ENCODE measurements at places on chromosomes 11 and 22.
A peak's percentile ranks its signal among the peaks of the same experiment; 100 is the strongest.

DNA sequence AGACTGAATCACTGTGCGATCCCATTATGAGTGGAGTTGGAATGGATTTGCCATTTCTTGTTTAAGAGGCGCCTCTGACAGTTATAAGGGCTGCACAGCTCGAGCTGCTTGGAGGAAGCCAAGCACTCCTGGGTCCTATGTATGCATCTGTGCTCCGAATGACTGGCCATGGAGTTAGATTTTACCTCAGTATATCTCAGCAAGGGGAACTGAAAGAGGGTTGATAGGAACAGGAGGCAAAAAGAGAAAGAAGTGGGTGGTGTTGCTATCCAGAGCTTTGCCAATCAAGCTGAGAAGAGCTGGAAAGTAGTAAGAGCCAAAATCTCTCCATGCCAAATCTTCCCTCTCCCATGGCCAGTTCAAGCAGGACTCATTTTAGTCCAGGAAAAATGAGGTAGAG is 632.0 kb upstream of the KIRREL3 start:
- DNase-seq = no peak

GRCh38 chr11:65432686-65433582 is 10.3 kb downstream of the NEAT1 start:
- DNase-seq = peak; percentile 63

DNA sequence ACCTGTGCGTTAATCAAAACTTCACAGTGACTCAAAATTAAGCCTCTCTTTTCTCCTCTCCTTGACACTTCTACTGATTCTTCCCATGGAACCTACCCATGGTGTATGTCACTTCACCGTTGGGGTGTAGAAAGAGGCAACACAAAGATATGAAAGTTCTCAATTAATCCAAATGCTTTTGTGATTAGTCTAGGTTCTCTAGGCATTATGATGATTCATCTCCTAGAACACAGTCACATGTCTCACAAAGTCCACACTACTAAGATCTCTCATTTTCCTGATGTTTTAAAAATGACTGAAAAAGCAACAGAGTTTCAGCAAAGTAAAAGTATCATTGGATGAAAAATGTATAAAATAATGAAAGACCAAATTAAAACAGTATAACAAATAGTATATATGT is 13.7 kb upstream of the SCGB2A2 start:
- DNase-seq = peak; percentile 17

- no peak for DNase-seq
Measured at GRCh38 chr22:17957693-17958092, 66.7 kb downstream of the MICAL3 start.

- no peak for DNase-seq
Measured at GRCh38 chr11:126404367-126404766, 48.9 kb downstream of the ST3GAL4 start.

DNA sequence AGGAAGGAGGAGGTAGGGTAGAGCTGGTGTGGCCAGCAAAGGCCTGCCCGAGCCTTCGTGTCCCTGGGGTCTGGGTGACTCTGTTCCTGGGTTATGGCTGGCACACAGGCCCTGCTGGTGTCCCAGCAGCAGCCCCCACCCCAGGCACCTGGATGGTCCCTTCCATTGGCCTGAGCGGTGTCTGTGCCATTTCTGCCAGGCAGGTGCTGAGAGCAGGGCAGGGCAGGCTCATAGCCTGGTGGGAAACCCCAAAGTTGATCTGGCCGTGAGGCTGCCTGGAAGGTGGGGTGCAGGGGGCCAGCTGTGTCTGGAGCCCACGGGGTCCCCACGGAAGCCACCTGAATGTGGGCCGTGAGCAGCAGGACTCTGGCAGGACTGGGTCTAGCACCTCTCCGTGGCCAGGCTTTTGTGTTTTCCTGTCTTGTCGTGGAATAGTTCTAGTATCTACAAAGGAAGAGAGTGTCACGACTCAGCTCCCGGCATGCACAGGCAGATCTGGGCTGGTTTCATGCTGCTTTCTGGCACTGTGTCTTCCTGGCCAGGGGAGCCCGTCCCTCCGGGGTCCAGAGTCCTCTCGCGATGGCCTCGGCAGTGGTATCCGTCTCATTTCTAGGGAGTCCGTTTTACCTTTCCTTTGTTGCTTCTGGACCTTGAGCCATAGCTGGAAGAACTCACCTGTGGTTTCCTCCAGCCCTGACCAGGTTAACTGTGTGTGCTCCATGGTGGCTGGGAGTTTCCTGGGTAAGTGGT is 83.7 kb downstream of the KCNQ1 start:
- DNase-seq = no peak

DNA sequence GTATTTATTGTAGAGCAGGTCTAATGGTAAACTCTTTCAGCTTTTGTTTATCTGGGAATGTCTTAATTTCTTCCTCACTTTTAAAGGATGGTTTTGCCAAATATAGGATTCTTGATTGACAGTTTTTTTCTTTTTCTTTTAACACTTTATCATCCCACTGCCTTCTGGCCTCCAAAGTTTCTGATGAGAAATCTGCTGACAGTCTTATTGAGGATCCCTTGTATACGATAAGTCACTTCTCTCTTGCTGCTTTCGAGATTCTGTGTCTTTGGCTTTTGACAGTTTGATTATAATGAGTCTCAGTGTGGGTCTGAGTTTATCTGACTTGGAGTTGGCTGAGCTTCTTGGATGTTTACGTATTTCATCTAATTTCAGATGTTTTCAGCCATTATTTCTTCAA is 6.7 kb upstream of the TSKU start:
- DNase-seq = no peak

- DNase-seq = no peak
Measured at GRCh38 chr22:36405671-36406538, 18.1 kb upstream of the MYH9 start.

GRCh38 chr11:113859665-113860064 is 15.7 kb downstream of the USP28 start:
- no peak for DNase-seq

DNA sequence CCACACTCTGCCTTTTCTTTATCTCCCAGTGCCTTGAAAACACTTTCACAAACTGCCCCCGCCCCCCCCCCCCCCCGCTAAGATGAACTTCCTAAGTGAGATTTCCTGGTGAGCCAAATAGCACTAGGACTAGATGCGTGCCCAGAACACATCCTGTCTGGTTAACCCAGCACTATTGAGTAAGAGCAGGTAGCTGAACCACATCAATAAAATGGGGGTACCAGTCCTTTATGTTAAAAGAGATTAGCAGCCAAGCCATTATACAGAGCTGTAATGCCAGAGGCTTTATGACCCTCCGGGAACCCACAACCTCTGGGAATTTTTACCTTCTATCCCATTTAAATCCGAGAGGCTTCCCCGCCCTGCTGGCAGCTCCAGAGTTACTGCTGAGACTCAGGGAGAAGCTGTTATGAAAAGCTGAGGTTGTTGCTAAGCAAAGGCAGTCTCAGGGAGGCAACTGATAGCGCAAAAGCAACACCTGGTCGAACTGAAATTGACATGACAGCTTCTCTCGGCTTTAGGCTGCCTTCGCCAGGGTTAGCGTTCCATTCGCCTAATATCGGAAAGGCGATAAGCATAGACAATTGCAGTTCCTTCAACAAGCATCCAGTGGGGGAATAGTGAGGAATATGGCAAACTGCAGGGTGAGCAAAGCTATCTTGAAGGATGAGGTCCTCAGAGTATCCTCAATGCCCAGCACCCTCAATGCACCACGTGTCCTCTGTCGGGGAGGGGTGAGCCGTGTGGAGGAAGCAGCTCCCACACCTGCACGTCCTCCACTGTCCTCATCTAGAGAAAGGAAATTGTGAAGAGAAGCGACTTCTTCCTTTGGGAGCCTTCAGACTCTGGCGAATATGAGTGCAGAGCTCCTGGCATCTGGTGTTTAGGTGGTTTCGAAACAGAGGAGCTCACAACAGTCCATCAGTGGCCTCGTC is 977.0 kb downstream of the NTM start:
- no peak for DNase-seq

DNA sequence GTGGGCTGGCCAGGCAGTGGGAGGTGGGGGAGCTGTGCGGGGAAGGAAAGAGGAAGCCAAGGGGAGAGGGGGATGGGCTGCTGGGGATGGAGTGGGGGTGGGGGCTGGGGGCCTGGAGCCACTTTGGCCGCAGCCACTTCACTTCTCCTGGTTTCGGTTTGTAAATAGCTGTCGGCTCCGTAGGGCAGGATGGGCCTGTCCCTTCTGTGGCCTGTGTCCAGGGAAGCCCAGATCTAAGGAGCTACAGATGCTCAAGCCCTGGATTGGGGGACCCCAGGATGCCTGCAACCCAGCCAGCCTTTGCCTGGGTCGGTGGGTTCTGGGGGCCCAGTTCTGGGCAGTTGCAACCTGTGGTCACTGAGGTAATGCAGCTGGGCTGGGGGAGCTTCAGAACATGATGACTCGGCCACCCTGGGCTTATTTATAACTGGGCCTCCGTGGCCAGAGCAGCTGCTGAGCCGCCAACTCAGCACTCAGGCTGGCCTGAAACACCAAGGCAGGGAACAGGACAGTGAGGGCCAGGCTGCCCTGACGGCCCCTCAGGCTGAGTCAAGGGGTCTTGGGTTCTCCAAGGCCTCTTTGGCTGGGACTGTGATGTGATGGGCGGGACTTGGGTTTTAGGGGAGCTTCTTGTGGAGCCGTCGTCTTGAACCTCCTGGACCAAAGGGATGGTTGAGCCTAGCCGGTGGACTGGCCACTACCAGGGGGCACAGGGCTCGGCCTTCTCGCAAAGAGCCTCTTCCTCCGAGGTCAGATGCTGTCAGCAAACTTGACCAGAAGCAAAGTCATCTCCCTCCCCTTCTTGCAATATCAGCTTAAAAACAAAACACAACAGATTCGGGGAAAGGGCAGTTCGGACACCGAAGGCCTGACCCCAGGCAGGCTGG is 15.0 kb upstream of the SLC39A13 start:
- DNase-seq = peak; percentile 64

DNA sequence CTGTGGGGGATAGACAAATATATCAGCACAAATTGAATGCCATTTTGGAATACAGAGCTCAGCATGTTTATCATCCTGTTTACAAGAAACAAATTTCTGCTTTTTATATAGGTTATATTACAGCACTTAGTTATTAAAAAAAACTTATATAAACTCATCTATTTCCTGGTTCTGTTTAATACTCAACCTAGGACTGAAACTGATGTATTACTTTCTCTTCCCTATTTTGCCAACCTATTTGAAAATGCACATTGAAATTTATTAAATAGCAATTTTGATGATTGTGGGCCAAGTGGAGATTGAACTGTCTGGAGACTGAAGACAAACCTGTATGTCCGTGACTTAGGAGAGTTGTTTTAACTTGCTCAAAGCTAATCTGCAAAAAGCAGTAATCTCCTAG is 288.3 kb upstream of the ANO3 start:
- DNase-seq = no peak

DNA sequence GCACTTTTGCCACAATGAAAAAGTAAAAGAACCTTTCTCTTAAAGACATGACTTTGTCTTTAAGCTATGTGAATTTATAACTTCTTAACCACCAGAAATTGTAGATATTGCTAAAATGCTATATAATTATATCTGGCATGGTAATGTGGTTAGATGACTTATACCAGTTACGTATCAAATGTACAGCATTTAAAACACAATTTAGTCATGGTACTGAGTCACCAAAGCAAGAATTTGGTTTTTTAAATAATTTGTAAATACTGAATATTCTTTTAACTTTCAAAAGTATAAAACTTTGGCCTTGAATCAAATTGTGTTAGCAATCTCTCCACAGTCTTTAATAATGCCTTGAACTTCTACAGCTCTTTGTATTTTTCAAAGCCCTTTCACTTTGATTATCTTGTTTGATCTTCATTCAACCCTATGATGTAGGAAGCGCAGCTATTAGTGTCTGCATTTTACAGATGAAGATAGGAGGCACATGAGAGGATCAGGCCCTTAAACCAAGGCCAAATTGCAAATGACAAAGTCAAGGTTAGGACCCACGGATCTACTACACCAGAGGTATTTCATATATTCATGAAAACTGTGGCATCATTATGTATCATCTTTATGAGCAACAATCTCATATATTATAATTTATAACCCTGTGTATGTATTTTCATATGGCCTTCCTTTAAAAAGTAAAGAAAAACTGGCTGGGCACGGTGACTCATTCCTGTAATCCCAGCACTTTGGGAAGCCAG is 4.4 kb upstream of the SYTL2 start:
- peak; percentile 92 for DNase-seq

DNA sequence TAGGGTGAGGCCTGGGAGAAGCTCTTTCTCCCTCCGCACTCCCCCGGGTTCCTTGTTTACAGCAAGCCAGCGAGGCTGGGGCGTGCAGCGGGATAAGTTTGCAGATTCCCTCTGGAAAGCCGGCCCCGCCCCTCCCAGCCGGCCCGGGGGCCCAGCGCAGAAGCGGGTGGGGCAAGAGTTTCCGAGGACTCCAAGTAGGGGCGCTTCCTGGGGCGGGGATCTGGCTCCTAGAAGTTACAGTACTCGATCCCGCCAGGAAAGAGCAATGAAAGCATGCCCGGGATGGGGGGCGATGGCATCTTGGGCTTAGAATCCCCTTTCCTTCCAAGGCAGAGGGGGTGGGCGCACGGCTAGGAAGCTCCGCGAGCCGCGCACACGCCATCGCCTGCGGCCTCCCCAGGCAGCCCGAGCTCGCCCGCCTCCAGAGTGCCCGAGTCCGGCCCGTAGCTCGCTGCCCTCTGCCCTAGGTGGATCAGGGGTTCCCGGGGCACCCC is 385 bp downstream of the TST start:
- DNase-seq = peak; percentile 41

GRCh38 chr11:17463546-17464174 is 13.0 kb downstream of the ABCC8 start:
- DNase-seq = no peak

DNA sequence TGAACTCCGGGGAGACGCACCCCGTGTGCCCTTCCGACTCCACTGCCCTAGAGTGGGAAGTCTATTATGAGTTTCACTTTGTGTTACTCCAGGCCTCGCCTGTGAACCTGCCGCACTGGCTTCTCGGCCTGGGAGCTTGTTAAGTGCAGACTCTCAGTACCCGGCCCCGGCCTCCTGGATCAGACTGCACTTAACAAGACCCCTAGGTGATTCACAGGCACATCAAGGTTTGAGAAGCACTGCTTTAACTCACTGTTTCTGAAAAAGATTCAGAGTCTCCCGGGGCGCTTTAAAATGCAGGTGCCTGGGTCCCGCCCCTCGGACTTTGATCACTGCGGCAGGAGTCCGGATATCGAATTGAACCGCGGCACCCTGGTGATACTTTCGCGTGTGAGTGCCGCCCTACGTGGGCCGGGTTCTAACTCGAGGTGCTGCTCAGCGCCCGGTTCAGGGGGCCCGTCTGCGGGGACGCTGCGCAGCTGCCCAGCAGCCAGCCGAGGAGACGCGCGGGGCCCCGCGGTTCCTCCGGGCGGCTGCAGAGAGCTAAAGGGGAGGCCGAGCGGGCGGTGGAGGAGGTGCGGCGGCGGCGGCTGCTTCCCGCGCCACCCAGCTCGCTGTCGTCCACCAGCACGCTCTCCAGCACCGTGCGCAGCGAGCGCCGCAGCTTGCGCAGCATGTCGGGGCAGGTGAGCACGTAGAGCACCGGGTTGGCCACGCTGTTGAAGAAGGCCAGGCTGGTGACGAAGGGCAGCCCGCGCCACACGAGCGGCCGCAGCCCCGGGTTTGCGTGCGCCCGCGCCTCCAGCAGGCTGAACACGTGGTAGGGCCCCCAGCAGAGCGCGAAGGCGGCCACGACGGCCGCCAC is 3.4 kb downstream of the PTGDR2 start:
- no peak for DNase-seq
